Mesenchymal stem cell (in vitro differentiated cells and primary cell): ENCODE measurements at places on chromosomes 16 and 17.
A peak's percentile ranks its signal among the peaks of the same experiment; 100 is the strongest.

DNA sequence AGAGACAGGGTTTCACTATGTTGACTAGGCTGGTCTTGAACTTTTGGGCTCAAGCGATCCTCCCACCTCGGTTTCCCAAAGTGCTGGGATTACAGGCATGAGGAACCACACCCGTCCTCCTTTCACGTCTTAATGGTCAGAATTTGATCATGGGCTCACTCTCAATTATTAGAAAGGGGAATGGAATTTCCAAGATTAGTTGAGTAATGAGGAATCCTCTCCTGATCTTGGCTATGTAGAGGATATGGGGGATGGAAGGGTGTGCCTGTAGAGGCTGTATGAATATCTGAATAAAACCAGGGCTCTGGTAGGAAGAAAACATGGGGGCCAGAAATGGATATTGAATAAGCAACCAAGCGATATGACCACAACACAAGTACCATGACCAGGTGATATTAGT is 25.9 kb upstream of the SMURF2 start:
- DNase-seq: no peak

- DNase-seq: no peak
Observed at GRCh38 chr17:39938140-39938869, 10.8 kb downstream of the LRRC3C start.

GRCh38 chr17:8015957-8016631 is 13.7 kb downstream of the GUCY2D start:
- no peak for DNase-seq

DNA sequence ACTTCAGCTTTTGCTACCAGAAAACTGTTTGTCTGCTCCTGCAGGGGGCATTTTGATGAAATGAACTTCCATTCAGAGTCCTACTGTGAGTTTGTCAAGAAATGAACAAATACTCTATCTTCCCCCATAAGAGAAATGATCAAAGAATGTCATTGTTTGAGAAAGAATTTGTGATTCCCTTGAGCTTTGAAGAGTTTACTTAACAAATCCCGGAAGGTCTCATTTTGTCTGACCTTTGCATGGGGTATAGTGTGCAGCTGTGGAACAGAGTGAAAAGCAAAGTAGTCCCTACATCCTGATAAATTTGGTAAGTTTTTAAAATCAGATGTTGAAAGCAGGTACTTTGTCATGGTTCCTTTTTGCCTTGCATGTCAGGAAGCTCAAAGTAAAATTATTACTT is 178.0 kb downstream of the ABCC12 start:
- no peak for DNase-seq

DNA sequence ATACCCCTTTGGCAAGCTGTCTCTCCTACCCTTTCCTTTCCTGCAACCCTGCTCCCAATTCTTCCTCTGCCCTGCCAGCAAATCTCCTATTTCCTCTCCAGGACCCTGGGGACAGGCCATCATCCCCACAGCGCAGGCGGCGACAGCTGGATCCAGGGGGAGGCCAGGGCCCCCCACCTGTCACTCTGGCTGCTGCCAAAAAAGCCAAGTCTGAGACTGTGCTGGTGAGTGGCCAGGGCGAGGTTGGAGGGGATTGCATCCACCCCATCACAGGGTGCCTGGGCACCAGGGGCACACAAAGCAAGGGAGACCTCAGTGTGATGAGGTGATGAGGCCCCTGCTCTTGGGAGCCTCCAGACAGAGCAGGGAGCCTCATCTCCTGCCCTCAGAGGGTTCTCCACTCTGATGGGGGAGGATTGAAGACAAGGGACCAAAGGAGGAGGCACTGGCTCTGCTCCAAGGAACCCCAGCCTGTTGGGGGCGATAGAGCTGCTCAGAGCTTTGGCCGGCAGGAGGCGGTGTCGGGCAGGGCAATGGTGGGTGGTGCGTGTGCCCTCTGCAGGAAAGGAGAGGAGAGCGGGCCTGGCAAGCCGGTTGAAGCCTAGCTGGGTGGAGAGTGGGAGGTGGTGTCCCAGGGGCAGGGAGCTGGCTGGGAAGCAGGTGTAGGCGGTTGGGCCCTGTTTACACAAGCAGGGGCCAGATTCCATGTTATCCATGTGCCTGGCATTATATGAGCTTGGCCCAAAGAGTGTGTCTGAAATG is 15.6 kb upstream of the PDK2 start:
- no peak for DNase-seq

DNA sequence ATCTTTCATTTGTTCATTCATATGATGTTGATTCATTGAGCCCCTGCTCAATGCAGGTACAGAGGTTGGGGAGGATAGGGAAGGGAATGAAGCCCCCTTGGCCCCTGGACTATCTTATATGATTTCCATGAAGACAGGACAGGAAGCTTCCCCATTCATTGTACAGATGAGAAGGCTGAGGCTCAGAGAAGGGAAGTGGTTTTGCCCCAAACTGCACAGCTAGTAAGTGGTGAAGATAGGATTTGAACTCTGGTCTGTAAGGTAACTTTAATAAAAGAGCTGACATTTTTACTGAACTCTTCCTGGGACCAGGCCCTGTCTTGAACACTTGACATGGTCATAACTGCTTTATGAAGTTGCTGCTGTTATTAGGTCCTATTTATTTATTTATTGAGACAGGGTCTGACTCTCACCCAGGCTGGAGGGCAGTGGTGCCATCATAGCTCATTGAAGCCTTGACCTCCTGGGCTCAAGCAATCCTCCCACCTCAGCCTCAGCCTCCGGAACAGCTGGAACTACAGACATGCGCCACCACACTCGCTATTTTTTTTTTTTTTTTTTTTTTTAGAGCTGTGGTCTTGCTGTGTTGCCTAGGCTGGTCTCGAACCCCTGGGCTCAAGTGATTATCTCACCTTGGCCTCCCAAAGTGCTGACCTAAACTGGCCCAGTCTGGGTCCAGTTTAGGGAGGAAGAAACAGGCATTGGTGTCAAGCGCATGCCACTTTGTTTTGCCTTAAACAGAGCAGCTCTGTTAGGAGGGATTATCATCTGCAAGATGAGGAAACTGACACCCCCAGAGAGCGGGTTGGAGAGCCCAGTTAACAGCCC is 5.0 kb downstream of the CTF1 start:
- peak; percentile 22 for DNase-seq

DNA sequence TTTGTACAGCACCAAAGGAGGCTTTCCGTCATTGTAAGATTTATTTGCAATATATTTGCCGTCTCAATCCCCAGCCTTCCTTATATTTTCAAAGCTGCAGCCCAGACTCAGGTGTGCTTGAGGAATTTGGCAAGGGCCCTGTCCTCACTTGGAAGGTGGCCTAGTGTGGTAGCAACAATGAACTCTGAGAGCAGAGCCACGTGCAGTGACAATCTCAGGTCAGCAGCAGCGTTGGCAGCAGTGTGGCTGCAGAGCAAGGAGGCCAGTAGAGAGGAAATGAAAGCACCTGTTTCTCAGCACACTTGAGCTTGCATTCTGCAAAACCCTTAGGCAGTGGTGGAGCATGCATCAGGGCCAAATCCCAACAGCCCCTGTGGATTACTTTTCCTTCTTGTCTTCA is 613.5 kb downstream of the RBFOX1 start:
- no peak for DNase-seq

DNA sequence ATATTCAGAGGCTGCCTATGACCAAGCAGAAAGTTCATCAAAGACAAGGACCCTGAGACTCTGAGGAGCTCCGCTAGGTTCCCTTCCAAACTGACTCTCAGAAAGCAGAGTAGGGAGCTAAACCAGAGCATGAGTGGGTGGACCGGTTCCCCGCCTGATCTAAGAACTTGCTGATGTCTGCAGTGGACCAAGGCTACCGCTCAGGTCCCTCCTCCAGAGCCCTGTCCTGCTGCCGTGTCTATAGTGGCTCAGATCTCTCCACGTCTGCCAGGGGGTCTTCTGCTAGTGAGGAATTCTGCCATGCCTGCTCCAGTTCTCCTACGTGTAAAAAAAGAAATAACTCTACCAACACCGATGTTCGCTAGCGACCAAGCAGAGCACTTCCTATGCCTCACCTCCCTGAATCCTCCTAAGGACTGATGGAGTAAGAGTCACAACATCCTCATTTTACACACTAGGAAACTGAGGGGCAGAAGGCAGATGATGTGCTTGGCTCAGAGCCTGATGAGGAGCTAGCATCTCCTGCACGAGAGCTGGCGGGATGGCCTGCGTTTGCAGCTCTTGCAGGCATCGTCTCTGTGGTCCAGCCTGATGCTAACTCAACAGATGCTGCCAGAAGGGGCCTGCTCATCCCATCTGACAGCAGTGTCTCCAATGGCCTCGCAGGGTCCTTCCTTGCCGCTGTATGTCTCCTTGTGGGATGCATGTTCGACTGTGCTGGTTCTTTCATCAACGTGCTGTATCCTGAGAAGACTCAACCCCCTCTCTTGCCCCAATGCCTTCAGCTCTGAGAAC is 265.5 kb downstream of the C16orf95 start:
- no peak for DNase-seq

DNA sequence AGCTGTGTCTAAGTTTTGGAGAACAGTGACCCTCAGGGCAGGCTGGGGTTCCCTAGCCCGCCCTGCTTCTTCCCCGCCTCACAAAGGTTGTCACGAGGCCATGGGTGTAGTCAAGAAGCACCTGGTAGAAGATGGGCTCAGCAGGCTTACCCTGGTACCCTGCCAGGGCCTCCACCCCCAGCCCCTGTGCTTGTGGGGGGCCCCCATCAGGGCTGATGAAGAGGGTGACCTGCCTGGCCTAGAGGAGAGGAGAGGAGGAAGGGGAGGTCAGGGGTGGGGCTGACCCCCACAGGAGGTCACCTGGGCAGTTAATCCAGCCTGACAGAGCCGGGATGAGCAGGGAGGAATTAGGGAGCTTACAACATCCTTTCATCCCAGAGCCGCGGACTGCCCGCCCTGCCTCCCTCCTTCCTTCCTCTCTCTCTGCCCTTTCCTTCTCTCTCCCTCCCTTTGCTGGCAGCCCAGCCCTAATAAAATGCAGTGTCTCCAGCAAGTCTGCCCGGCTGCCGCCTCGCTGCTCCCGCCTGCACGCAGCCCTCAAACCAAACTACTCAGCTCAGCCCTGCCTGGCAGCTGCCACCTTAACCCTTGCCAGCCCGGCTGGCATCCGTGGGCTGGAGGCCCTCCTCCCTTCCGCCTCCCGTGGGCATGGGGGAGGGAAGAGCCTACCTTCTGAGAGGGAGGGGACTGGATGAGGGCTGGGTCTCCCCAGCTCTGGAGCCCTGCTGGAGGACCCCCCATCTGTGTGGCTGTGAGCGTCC is 7.2 kb downstream of the DLX3 start:
- DNase-seq: no peak

DNA sequence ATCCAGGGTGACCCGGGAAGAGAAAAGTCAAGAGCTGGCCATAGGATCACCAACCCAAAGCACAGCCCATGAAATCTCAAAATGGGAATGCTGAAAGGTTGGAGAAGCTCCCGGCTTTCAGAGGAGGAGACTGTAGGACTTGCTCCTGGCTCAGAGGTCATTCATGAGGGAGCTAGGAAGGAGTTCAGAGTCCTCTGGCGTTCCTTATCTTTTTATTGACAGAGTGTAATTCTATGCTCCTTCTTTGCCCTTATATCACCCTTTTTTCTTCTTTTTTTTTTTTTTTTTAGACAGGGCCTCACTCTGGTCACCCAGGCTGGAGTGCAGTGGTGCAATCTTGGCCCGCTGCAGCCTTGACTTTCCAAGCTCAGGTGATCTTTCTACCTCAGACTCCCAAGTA is 27.3 kb upstream of the CNOT1 start:
- no peak for DNase-seq

- no peak for DNase-seq
Observed at GRCh38 chr17:59347975-59348391, 16.5 kb downstream of the YPEL2 start.

DNA sequence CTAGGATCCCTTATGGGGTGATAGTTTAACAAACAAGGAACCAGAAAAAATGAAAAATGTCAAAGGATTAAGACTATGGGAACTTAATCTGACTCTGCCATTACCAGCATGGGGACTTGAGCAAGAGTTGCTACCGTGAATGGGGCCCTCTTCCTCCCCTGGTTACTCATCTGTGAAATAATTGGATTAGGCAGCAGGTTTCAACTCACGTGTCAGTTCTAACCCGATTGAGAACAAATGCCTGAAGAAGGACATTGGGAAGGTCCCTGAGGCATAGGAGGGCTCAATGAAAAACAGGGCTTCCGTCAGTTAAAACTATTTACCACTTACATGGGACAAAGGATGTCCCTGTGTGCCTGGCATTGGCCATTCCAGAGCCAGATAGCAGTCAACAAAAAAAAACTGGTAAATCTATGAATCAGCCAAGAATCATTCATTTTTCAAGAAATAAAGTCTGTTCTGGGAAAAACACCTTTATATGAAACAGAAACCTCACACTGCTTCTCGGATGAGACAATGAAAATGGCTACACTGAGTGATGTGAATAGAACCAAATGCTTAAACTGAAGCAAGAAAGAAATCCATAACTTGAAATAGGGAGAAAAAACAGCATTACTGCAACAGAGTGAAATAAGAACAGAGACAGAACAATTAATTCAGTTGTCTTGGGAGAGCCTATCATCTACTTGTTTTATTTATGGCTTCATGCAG is 104.3 kb downstream of the ADAMTS18 start:
- no peak for DNase-seq

DNA sequence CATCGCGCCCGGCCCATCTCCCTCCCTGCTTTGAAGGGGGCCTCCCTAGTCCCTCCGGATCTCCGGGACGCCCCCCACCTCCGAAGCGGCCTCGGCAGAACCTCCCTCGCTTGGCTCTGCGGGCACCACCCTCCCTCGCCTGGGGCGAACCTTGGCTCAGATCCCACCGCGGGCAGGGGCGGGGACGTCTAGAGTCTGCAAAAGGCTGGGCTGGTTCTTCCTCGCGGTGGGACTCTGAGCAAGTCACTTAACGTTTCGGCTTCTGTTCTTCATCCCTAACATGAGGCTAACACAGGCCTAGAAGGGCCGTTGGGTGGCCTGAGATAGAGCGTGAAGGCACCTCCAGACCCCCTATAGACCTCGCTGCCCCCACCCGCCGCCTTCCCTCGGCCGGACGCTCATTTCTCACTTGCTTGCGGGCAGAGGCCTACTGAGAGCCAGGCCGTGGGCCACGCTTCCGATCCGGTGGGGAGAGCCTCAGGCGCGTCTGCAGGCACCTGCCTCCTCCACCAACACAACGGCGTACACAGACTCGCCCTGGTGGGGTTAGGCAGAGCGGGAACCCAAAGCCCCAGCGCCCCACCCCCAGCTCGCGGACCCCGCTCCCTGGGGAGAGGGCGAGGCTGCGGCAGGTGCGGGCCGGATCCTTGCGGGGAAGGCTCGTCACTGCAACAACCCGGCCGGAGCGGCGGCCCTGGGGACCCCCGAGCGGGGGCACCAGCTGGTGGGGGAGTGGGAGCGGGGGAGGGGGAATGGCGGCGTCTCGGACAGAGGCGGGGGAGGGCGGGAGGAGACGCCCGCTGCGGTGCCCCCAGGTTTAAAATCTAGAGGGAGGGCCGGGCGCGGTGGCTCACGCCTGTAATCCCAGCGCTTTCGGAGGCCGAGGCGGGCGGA is 5.4 kb downstream of the MYO1C start:
- peak; percentile 81 for DNase-seq
